Colonic mucosa (tissue), 4 donors: ENCODE measurements at places on chromosomes 16 and 17. TPM values are rescaled to one million over a fixed set of nuclear protein-coding genes. Genes with fewer than 3 reads are reported as not detected.

The WFIKKN1 gene
- total RNA-seq: 1.1 TPM

The CLEC18C gene
- total RNA-seq: 0.35 TPM

GRCh38 chr16:30022887-30023286, at the start of gene C16orf92:
C16orf92 (plus strand) TSS chr16:30023198; CDS start chr16:30023341, 143 bp downstream.
- DNase-seq: no peak

GRCh38 chr16:1613211-1613622, 1.1 kb downstream of the CRAMP1 start:
- DNase-seq: peak; percentile 25

DNA sequence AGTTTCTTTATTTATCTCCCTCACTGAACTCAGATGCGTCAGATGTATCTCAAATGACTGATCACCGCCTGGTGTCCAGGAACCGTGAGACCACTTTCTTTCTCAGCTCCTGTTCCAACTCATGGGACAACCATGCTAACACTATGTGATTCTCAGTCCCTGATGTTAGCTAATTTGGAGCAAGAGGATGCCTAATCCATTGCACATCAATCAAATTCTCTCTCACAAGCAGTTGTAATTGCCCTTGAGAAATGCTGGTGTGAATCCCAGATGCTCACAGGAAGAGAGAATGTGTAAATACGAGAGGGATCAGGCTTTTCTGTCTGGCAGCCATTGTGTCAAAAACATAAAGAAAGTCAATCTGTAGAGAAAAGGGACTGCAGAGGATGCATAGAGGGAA, 134.9 kb downstream of the WSCD1 start:
- DNase-seq: no peak

DNA sequence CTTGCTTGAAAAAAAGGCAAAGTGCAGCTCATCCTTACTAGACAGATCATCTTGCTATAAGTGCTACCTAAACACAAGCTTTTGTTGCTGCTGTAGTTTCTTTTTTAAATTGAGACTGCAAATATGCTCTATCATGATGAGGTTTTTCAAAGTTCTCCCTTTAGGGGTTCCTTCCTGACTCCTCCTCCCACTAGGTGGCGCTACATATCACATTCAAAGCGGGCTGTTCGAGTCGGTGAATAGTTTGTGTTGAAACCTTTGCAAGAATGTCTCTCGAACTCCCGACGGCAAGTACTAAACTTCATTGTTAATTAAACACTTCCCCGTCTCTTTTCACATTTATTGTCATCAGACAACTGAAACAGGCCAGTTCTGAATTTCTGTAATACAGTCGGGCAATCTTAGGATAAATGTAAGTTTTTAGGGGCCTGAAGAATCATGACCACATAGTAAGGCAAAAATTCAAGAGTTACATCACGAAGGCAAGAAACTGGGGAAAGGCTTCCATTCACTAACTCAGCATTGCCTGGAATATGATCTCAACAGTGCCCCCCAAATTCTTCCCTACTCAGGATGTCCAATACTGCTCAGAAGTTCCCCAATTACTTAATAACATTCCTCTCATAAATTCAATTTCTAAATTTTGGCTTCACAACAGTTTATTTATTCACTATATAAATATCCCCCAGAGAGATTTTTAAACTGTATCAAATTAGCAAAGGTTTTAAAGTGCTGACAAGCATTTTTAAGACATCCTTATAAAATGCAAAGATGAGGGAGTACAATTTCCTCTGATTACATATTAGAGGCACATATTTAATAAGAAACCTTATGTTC, 6.7 kb downstream of the HS3ST3A1 start:
- DNase-seq: peak; percentile 83

DNA sequence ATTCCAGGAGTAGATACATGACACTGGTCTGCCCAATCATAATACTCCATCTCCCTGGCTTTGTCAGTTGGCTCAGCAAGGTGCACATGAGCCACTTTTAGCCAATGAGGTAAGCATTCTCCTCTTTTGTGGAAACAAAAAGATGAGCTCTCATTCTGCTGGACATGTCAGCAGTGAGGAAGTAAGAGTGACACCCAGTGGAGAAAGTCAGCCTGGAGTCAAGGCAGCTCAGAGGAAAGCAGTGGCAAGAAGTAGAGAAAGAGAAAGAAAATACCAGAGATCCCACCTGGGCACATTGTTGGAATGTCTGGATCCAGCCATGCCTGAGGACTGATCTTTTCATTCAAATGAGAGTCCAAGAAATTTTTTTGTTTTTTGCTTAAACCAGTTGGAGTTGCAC, 496.9 kb upstream of the C16orf82 start:
- DNase-seq: no peak

- peak; percentile 32 for DNase-seq
Observed at GRCh38 chr17:39719563-39720355, 10.6 kb downstream of the MIEN1 start.

DNA sequence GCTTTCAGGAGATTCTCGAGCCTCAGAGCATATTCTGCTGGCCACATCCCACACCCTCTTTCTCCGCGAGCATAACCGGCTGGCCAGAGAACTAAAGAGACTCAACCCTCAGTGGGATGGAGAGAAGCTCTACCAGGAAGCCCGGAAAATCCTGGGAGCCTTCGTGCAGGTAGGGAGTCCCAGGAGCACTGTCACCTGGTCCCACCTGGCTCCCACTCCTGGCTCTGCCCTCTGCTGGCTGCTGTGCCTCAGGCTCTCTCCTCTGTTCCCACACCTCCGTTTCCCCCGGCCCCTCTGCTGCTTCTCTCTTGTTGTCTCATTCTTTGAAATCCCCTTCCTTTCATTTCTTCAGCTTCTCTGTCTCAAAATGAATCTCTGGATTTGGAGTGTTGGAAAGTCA, 16.4 kb downstream of the LPO start:
- no peak for DNase-seq

DNA sequence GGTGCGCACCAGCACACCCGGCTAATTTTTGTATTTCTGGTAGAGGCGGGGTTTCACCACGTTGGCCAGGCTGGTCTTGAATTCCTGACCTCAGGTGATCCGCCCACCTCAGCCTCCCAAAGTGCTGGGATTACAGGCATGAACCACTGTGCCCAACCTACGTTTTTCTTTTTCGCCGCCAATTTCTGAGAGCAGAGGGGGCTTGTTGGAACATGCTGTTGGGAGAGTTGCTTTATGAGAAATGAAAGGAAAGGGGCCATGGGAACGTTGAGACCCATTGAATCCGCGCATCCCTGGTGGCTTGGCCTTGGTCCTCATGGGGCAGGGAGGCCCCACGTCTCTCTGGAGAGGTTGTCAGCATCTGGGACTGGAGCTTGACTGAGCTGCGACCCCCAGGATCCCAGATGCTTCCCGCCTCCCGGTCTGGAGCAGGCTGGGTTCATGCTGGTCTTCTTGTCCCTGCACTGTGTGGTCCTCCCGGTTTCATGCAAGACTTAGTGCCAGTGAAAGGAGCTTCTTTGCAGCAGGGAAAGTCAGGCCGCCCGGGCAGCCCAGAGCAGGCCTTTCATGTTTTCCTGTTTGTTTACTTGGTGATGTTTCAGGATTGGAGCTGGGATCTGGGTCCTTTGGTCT, 22.8 kb downstream of the CRISPLD2 start:
- no peak for DNase-seq

- DNase-seq: no peak
Observed at GRCh38 chr16:54694651-54695050, 236.0 kb upstream of the IRX5 start.

GRCh38 chr16:84548508-84548907, 44.0 kb upstream of the MEAK7 start:
- no peak for DNase-seq
